ENCODE measurements at places on chromosomes 6 and 20.

- no peak for DNase-seq
Observed at GRCh38 chr6:13709689-13710551, 1.7 kb downstream of the RANBP9 start.

DNA sequence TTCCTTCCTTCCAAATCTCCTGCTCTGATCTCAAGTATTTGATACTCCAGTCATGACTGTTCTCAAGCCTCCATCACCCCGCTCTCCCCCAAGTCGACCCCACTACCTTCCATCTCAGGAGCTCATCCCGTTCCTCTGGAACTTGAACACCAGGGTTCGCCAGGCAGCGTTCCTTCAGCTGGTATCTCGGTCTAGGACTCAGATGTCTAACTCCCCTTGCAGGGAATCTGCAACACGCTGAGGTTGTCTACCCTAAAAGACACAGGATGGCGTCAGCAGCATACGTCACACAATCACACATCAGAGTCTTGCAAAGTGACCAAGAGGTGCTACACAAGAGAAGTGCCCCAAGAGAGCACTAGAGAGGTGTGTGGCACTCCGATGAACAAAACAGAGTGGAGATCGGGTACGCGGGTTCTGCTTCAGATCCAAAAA is 706 bp downstream of the ZNF184 start:
- DNase-seq, result peak; percentile 79

- DNase-seq, result no peak
Observed at GRCh38 chr6:168319279-168320111, at the start of gene DACT2. Gene DACT2, minus strand, starts transcription at chr6:168319777. Its CDS starts 144 bp downstream, at chr6:168319633.

GRCh38 chr6:168524571-168525001 is 83.6 kb downstream of the SMOC2 start:
- DNase-seq, result no peak

GRCh38 chr6:166555086-166555485 is 31.4 kb downstream of the RAMACL start:
- no peak for DNase-seq

DNA sequence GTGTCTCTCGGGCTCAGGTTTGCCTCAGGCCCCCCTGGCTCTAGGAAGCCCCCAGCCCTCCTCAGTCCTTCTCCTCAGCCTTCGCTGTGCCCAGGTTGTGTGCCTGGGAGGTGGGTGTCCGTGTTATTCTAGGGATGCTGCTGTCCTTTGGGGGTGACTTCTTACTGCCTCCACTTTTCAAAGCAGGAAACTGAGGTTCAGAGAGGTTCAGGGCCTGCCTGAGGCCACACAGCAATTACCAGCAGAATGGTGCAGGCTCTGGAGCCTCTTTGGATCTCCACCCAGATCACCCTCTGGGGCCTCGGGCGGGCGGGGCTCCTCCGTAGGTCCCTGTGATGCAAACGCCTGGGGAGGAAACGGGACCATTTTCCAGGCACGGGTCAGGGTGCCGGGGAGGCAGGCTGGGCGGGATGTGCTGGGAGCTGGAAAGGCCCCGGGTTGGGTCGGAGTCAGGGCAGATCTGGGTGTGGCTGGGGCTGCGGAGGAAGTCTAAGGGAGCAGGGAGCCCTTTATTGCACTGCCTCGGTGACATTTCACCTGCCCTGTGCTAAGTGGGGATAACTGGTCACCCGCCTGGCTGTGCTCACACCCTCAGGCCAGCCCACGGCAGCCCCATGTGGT is 23.2 kb downstream of the GATA5 start:
- no peak for DNase-seq

GRCh38 chr20:433300-433975 is 25.3 kb downstream of the RBCK1 start:
- DNase-seq, result no peak

DNA sequence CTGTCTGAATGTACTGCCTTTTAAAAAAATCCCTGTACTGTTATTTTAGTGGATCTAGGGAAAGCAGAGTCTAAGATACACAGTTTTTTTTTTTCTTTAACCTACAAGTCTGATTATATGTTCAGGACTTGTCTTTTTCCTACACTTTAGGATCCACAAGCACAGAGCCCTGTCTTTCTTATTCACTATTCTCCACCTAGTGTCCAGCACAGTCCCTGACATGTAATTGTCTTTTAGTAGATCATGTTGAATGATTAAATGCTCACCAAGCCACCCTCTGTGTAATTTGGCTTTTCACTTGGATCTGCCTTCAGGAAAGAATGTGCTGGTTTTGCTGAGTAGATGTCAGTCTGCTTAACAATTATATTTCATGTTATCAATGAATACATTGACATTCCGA is 35.8 kb upstream of the YWHAB start:
- no peak for DNase-seq

- no peak for DNase-seq
Observed at GRCh38 chr6:90285042-90285481, 11.6 kb downstream of the BACH2 start.

DNA sequence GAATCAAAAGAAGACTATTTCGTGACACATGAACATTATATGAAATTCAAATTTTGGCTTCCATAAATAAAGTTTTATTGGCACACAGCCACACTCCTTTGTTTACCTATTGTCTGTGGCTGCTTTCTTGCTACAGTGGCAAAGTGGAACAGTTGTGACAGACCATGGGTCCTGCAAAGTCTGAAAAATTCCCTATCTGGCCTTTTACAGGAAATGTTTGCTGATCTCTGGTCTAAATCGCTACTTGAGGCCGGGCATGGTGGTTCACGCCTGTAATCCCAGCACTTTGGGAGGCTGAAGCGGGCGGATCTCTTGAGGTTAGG is 23.1 kb upstream of the PREX1 start:
- no peak for DNase-seq

DNA sequence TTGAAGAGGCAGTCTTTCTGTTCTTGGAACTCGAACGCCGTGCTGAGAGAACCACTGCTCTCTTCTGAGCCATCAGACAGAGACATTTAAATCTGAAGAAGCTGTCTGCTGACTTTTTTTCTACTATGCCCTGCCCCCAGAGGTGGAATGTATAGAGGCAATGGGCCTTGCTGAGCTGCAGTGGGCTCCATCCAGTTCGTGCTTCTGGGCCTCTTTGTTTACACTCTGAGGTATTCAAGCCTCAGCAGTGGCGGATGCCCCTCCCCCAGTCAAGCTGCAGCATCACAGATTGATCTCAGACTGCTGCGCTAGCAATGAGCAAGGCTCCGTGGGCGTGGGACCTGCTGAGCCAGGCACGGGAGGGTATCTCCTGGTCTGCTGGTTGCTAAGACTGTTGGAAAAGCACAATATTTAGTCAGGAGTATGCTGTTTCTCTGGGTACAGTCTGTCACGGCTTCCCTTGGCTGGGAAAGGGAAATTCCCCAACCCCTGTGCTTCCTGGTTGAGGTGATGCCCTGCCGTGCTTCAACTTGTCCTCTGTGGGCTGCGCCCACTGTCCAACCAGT is 526.8 kb downstream of the CD109 start:
- DNase-seq, result no peak

DNA sequence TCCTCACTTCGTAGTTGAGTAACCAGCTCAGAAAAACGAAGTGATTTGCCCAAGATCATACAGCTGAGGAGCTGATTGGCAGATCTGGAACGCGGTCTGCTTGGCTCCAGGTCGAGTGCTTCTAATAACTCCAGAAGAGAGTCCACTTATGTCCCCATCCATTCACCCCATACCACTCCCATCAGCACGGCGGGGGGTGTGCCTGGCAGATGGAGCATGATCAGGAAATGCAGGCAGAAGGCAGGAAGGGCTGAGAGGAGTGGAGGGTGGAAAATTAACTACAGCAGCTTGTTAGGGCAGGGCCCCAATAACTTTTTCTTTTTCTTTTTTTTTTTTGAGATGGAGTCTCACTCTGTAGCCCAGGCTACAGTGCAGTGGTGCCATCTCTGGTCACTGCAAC is 15.0 kb downstream of the FITM2 start:
- DNase-seq, result no peak

GRCh38 chr6:140345935-140346334 is 971.5 kb upstream of the CITED2 start:
- DNase-seq, result no peak

DNA sequence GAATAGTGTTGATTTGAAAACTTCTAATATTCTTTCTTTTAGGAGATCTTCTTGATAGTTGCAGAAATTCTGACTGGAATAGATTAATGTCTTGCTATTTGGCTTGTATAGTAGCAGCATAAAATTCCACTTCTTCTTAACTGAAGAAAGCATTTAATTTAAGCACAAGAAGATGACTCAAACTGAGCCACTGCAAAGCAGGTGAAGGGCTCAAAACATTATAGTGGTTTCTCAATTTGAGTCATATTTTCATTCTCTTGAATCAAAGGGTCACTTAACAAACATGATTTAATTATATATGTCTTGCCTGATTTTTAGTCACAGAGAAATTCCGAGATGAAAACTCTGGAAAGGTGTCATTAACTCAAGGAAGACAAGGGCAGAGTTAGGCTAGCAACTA is 239.3 kb downstream of the ZNF217 start:
- no peak for DNase-seq

GRCh38 chr20:47319517-47320252 is 36.8 kb downstream of the ZMYND8 start:
- DNase-seq, result no peak

GRCh38 chr6:109356237-109356636 is 26.0 kb downstream of the CD164 start:
- DNase-seq, result no peak

DNA sequence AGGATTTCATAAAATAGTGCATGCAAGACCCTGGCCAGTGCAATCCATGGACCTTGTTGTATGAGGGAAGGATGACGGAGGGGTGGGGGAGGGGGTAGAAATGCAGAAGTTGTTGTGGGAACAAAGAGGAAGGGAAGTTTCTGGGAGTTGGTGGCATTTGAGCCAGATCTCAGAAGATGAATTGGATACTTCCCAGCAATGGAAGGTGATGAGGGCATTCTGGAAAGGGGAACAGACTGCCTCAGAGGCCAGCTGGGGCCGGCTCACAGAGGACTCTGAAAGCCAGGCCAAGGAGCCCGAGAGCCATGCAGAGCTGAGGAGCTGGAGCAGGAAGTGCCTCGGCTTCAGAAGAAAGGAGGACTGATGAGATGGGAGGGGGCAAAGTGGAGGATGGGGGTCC is 2.7 kb downstream of the TMEM74B start:
- no peak for DNase-seq

DNA sequence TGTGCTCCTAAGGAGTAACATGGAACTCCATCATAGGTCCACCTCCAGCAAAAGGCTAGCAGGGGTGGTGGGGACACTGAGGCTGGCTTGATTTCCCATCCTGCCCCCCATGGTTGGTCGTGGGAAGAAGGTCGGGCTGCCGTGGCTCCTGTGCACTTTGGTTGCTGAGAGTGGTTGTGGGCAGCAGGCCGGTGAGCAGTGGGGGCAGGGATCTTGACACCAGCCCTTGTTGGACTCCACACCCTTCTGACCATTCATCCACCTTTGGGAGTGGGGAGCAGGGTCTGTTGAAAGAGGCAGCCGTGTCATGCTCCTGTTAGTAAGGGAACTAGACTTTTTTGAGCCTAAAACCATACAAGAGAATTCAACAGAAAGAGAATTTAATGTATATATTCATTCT is 175.2 kb downstream of the ARID1B start:
- no peak for DNase-seq

DNA sequence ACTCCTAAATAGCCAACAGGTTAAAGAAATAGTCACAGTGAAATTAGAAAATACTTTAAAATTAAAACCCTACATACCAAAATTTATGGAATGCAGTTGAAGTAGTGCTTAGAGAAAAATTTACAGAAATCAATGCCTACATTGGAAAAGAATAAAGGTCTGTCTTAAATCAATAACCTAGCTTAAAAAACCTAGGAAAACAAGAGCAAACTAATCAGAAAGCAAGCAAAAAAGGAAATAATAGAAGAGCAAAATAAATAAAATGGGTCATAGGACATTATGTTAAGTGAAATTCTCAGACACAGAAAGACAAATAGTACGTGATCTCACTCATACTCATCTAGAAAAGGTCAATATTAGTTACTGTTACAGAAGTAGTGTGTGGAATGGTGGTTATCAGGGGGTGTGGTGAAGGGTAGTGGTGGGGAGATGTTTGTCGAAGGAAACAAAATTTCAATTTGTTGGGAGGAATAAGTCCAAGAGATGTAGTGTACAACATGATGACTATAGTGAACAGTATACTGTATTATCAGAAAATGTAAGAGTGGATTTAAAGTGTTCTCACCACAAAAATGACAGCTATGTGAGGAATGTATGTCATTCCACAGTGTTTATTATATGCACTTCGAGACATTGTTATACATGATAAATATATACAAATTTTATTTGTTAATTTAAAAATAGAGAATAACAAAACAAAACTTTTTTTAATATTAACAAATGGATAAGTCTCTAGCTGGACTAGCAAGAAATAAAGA is 423.6 kb downstream of the CDH26 start:
- no peak for DNase-seq
